CD4-positive, alpha-beta T cell treated with Interleukin-4 for 1 hour (primary cell): ENCODE measurements at places on chromosomes 7 and 10.

DNA sequence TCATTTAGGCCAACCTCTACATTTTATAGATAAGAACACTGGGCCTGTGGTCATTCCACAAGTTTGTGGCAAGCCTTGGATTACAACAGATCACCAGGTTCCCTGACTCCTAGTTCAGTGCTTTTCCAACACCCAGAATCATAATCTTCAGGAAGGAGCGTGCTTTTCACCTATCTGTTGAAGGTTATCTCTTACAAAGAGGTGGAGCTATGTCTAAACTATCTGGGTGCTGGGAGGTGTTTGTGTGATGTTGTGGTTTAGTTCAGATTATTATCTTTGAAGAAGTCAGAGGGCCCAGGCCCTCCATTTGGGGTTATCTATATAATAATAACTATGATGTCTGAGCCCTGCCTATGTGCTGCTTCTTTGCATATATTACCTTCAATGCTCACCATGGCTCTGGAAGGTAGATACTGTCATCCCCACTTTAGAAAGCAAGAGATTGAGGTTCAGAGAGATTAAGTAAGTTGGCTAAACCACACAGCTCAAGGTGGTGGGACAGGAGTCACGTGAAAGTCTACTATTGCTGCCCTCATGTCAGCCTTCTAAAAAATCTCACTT is 24.0 kb downstream of the IL2RA start:
- DNase-seq, result peak; percentile 67

GRCh38 chr7:74479961-74480829 is 26.5 kb downstream of the GTF2IRD1 start:
- peak; percentile 17 for DNase-seq

DNA sequence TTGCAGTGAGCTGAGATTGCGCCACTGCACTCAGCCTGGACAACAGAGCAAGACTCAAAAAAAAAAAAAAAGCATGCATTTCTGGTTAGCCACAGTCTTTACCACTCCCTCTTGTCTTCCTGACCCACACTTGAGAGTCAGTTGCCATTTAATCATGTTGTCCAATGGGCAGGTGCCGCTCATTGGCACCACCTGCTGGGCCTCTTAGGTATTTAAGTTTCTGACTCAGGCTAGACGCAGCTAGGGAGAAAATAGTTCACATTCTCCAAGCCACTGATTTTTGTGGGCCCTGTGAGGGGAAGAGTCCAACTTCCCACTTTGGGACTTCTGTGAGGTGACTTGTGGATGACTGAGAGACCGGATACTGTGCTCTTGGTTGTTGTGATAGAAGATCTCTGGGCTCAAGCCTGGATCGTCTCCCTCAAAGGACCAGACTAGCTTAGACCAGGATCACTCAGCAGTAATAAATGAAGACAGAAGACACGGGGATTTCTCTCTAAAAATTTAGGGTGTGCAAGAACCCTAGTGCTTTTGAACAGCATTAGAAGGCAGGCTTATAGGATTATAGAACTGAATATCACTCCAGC is 26.8 kb upstream of the SORCS3 start:
- no peak for DNase-seq

- no peak for DNase-seq
Measured at GRCh38 chr10:132516771-132517725, 20.5 kb upstream of the INPP5A start.
